ENCODE measurements at places on chromosomes 1 and 21.

GRCh38 chr1:156004843-156005584 lies 15.7 kb downstream of the SSR2 start:
- DNase-seq: no peak

DNA sequence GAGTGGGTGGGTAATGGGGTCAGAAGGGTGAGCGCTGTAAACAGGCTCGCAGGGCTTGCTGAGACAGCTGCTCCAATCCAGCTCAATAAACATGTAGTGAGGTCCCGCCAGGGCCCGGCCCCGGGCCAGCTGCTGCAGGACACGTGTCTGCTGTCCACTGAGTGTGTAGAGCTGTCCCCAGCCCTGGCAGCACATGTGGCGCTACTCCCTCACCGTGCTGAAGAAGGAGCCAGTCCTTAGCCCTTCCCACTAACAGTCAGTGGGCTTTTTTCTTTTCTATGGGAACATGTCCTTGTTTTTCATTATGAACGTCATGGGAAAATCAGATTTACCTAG lies 78.9 kb upstream of the C1orf174 start:
- peak; percentile 29 for DNase-seq

DNA sequence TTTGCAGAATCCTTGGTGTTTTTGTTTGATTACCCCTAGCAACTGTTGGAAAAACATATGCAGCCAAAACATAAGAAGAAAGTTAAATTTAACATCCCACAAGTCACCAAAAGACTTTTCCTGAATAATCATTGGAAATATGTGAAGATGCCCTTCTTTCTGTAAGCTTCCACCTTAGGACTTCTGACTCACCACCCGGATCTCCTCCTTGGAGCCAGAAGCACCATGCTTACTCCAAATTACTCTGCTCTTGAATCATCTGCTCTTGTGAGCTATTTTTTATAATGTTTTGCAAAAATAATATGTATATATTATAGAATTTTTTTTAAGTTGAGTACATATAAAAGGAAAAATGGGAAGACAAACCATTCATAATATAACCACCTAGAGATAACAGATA lies 391.7 kb downstream of the KCTD3 start:
- no peak for DNase-seq

DNA sequence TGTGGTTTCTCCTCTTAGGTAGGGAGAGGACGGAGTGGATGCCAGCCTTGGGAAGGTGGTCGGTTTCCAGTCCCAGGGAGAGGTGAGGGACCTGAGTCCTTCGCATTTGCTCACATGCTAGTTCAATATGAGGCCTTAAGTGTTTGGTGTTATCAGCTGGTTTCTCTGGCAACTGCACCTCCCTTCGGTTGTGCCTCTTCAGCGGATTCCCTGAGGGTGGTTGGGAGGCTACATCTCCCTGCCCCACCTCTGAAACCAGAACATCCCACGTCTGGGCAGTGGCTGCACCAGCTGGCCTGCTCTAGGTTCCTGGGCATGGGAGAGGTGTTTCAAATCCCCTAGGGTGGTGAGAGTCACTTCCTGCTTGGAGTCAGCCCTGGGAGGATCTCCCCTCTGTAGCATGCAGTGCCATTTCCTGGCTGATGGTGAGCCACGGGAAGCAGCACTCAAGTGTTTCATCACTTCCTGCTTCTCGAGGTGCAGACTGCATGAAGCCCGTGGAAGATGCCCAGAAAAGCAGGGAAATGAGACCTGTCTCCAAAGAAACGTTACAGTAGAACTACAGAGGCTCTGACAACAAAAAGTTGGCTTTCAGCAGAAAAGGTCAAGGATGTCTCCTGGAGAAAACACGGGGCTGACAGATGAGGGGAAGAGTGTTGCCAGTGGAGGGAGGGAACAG lies 4.5 kb downstream of the TMEM125 start:
- DNase-seq: no peak

DNA sequence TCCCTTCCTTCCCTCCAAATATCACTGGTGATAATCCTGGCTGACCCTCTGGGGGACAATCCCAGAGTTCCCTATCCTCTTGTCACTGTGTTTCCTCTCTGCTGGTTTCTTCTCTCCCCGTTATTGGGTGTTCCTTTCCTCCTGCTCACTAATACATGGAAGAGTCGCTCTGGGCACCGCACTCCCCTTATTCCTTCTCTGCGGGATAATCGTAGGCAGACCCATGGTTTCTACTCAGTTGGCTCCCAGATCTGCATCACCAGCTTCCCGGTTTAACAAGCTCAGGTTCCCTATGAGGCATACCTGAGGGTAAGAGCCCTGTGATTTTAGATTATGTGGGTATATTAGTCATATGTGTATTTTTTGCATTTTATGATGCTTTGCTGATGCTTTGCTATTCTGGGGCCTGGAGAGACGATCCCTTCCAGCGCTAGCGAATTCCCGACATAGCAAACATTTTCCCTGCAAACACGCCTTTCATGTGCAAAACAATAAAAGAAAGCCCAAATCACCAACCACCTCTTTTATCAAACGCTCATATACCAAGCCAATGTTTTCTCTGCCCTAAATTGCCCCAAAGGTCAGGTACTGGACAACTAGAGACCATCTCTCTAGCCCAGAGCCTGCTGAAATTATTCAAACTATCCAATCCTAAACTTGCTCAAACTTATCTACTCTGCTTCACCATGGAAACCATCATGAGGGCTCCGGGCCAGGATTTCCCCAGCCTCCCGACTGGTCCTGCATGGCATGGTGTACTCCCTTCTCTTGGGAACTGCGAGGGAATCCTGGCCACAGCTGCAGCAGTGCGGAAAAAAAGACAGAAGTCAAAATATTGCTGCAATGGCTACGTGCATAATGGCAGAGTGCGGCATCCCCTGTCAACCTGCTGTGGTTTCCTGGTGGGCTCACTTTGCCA lies 84.2 kb downstream of the PCP4 start:
- no peak for DNase-seq

DNA sequence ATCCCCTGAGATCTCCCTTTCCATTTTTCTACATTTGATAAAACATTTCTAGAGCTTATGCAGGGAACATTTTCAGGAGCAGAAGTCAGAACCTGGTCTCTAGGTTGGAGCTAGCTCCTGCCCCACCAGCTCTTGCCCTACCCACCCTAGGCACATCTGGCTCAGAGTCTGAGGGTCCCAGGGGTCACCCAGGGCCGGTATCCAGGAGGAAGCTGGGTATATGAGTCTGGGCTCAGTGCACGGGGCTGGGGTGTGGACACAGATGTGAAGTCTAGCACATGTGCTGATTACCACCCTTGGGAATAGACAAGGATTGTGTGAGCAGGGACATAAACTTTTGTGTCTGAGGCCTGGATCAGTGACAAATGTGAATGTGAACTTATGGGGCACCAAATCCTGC lies 95.4 kb downstream of the MATN1 start:
- no peak for DNase-seq

- DNase-seq: no peak
Measured at GRCh38 chr1:155125511-155125945, 2.1 kb upstream of the EFNA1 start.

- DNase-seq: no peak
Measured at GRCh38 chr1:57512386-57512785, 88.5 kb upstream of the DAB1 start.

DNA sequence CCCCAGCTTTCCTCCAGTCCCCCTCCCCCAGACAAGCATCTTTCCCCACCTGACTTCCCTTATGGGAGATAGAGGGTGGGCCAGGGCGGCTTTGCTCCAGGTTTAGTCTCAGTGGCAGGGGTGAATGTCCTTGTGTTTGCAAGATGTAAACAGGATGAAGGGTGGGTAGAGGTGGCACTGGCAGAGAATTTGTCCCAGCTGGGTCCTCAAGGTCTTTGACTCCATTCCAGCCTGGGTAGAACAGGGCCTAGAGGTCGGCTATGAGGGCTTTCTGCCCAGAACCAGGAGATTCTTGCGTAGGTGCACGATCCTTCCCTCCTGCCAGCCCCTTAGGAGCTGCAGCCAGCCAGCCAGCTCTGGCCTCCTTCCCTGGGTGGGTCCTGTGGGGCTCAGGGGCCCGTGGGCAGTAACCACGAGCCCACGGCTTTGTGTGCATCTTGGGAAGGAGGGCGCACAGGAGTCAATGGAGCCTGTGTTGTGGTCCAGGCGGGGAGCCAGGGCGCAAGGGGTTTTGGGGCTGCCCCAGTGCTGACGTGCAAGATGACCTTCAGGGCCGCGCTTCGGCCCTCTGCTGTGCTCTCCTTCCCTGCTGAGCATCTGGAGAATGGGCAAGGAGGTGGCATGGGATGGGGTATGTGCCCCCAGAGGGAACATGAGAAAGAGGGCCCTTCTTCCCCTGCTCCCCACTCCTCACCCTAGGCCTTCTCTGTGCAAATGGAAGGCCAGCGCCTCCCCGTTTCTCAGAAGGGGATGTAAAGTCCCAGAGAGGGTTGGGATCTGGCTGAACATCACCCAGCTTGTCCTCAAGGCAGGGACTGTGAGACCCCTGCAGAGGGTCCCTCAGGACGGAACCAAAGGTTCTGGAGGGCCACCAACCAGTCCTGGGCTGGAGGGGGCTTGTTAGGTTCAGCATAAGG lies 15.7 kb downstream of the POU3F1 start:
- no peak for DNase-seq

DNA sequence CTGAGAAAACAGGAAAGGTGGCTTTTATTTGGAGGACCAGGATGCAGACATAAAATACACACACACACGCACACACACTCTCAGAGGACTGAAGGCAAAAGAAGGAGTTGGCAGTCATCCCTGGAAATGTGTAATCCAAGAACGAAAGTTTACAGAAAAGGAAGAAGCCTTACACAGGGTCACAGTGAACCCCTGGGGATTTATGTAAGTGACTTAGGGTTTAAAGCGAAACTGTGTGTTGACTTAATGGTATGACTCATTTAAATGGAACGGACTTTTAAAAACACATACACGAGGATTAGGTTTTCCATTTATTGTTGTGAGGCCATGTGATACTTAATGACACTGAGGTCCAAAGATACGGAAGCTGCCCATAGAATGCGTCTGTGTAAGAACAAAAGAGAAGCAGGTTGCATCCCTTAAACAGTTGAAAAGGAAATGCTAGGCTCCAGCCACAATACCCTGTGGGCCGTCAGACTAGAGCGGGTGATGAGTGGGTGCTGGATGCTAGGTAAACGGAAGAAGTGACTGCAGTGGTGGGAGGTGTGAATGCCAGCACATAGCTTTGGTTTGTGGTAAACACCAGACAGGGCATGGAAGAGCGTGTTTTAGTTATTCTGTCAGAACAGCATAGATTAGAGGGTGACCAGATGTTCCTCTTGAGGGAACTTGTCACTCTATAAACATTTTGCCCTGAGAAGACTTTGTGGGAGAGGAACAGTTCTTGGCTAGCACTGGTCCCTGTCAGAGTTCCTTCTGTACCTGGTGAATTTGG lies 21.6 kb upstream of the BCL10 start:
- DNase-seq: no peak

DNA sequence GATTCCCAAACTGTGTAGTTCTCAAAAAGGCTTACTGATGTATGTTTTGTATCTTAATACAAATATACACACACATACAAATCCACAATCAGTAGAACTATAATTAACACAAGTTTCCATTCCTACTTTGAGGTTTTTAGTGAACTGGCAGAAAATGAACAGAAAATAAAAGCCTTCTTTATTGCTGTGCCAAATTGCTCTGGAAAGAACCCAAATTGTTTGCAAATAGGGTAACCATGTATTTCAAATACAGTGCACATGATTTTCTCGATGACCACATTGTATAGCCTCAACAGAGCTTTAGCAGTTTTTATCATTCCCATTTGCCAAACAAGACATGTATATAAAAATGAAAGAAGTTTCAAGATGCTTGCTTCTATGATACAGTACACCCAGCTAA lies 173.3 kb downstream of the COL24A1 start:
- DNase-seq: no peak

DNA sequence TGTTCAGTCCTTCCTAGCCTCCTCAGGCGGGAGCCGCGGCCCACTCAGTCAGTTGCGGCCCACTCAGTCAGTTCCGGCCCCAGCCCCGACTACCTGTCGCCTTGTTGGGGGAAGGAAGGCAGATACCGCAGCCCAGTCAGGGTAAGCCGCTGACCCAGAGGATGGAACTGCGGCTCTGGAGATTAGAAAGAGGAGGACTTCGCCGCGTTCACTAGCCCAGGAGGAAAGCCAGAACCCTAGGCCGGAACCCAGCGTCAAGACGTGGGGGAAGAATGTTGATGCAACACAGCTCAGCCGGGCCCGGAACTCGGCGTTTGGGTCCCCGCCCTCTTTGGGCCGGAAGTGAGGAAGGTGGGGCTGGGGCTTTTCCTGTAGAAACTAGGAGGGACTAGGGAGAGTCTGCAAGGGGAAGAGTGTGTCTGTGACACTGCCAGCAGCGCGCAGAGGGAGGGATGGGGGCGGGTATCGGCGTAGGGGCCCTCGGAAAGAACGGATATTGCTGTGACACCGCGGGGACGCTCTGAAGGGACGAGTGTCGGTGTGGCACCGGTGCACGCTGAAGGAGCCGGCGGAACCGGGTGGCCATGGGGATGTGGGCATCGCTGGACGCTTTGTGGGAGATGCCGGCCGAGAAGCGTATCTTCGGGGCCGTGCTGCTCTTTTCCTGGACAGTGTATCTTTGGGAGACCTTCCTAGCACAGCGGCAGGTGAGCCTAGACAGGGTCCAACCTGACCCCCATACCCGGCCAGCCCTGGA lies at the start of gene ZMPSTE24:
Gene ZMPSTE24, plus strand, starts transcription at position 549 of the 757 bp plus-strand sequence. Its CDS starts 36 bp downstream, at position 585.
- DNase-seq: peak; percentile 92

- no peak for DNase-seq
Measured at GRCh38 chr1:209810783-209811182, 4.8 kb upstream of the IRF6 start.

- DNase-seq: no peak
Measured at GRCh38 chr1:186571771-186572170, 108.5 kb downstream of the PTGS2 start.

GRCh38 chr1:159821171-159821867 lies 5.4 kb upstream of the SLAMF8 start:
- no peak for DNase-seq

- DNase-seq: no peak
Measured at GRCh38 chr1:226085675-226086285, 23.3 kb downstream of the H3-3A start.

GRCh38 chr1:65949230-65949626 lies 156.5 kb downstream of the PDE4B start:
- DNase-seq: no peak

GRCh38 chr1:115669002-115669673 lies 27.4 kb downstream of the VANGL1 start:
- DNase-seq: no peak

Measured in nephron progenitor cell (in vitro differentiated cells).